ENCODE measurements at places on chromosomes 16 and 17.

- no peak for DNase-seq
These were observed 102.5 kb upstream of the CLEC3A start for GRCh38 chr16:77919761-77920415.

- no peak for DNase-seq
These were observed 77.4 kb downstream of the SKAP1 start for GRCh38 chr17:48352630-48353029.

DNA sequence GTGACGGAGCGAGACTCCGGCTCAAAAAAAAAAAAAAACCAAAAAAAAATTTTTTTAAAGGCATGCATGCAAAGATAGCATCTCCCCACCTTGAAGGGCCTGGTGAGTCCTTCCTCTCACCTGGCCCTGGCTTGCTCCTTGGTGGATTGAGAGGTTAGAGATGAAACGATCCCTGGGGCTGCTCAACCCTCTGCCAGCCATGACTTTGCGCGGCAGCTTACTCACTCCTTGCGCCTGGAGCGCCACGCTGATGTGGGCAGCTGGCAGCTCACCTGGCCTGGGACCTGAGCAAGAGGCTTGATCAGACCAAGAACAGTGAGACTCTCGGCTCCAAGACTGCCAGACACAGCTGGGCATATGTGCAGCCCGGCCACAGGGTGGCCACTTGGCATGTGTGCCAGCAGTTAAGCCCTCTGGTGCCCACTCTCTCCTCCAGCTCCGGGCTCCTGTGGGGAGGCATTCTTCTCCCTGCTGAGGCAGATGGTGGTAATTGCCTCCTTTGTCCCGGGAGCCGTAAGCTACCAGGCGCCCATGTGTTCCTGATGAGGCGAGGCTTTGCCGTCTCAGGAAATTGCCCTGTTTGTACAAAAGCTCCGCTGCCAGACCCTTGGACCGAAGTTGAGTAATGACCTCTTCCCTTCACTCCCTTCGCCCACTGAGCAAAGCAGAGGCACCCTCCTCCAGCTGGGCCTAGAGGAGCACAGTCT is 5.1 kb upstream of the EVPL start:
- DNase-seq = no peak

- DNase-seq = no peak
These were observed 1.6 kb upstream of the N4BP1 start for GRCh38 chr16:48611329-48612137.

DNA sequence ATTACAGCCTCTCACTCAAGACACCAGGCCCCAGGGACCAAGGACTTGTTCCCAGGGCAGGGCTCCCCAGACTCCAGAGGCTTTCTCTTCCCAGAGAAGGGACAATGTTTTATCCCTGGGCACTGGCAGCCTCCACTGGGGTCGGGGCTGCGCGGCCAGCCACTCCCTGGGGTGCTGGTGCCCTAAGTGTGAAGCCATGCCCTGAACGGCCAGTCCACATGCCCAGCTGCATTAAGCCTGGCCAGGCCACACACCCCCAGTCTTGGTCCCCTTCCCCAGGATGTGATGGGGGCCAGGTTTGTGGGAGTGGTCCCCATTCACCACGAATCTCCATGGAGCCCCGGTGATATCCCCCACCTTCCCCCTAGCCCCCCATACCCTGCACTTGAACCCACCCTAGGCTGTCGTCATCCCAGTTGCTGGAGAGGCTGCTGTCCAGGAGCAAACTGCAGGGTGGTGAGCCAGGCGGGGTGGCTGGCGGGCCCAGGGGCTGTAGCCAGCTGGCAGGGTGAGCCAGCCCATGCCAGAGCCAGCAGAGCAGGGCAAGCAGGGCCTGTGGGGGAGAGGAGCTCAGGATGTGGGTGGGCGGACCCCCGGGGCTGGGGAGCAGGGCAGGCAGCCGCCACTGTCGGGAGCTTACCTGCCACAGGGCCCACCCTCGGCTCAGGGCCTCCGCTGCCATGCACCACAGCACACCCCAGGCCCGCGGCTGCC is 4.6 kb downstream of the PAQR4 start:
- no peak for DNase-seq

- no peak for DNase-seq
These were observed 4.1 kb upstream of the SNTB2 start for GRCh38 chr16:69182730-69183416.

GRCh38 chr16:53901408-53901807 is 197.5 kb downstream of the FTO start:
- DNase-seq = no peak

GRCh38 chr17:82370471-82371332 is 863 bp upstream of the UTS2R start:
- no peak for DNase-seq

GRCh38 chr16:3118204-3118790 is 5.9 kb downstream of the ZNF205 start:
- no peak for DNase-seq

DNA sequence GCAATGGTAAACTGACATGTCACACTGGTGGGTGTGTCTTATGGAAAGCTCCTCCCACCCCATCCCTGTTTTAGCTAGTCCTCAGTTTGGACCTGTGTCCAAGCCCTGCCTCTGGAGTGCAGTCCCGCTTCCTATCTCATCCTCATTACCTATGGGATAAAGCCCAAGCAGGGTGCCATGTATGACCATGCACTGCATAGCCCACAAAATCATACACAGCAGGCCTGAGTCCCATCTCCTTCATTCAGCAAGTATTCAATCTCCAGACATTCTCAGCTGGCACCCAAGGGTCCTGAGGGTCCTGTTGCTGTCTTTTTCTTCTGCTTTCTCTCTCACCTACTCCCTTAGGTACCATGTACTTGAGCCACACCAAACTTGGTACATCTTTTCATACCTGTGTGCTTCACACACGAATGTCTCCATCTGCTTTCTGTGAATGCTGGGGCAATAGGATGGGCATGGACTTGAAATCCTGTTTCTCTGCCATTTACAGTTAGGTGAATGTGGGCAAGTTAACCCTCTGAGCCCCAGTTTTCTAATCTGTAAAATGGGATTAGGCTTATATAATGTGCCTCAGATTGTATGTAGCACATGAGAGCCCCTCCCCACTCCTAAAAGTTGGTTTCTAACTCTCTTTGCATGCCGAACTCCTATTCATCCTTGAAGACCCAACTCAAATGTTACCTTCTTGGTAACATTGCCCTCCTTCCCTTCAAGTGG is 28.5 kb downstream of the TNS4 start:
- no peak for DNase-seq

DNA sequence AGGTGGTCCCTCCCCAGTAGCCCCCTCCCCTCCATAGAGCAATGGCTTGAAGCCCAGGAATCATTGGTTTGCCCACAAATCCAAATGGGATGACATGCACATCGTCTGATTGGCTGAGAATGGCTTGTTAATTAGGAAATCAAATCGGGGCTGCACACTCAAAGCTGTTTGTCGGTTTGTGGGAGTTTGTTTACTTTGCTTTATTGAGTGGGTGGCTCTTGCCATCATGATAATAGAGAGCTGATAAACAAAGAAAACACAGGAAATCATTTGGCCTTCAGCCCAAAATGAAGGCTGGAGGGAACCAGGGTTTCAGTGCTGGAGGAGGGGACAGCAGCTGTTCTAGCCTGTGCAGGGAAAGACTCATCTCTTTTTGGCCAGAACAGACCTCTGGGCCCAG is 316.3 kb downstream of the CBLN1 start:
- no peak for DNase-seq
